ENCODE measurements at places on chromosomes 1 and 21. TPM values are rescaled to one million over a fixed set of nuclear protein-coding genes. Genes with fewer than 3 reads are reported as not detected.

Gene CA6
- not detected for polyA plus RNA-seq

Gene VAV3
- 0.81 TPM for polyA plus RNA-seq

Gene CLCA1
- not detected for polyA plus RNA-seq

Gene C21orf91
- polyA plus RNA-seq = 5.3 TPM

Gene PPM1J
- 0.78 TPM for polyA plus RNA-seq

Gene FNDC5
- 8.2 TPM for polyA plus RNA-seq

Gene SYNC
- 10.6 TPM for polyA plus RNA-seq

Gene MROH9
- polyA plus RNA-seq = not detected
